GM13977 (cell line): ENCODE measurements at places on chromosomes 2 and 18.

DNA sequence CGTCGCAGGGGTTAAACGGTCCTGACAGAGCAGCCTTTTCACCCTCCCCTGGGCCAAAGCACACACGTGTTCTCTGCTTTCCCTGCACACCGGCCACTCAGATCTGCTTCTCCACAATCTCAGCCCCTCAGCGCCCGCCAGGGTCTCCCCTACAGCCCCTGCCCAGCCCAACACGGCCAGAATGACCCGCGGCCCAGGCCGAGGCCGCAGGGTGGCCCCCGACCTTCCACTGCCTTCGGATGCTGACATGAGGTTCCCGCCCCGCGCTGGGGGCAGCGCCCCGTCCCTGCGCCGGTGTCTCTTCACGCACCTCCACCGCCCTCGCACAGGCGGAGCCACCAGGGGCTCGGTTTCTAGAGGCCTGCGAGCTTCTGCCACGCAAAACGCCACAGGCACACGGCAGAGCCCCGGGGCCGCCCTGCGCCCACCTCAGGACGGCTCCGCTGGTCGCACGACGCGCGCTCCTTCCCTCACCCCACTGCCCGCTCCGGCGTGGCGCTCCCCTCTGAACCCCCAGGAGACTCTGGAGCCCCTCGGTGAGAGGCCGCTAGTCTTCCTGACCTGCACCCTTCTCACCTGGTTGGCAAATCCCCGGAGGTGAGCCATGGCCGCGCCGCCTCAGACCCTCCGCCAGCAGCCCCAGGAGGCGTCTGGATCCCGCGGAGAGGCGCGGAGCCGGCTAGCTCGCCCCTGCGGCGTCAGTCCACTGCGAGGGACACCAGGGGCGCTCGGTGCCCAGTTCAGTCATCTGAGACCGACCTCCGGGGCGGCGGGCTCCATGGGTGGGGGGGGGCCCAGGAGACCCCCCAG is 749 bp downstream of the STK25 start:
- DNase-seq: peak; percentile 78

DNA sequence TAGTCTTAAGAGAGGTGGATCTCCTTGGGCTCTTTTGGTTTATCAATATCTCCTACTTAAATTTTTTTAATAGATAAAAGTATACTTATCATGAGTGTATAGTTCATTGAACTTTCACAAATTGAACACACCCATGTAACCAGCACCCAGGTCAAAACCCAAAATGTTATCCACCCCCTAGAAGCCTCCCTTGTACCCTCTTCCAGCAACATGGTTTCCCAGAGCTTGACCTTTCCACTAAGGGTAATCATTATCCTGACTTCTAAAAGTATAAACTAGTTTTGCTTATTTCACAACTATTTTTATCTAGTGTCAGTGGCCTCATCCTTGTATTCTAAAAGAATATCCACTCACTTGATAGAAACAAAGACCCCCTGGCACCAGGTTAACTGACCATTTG is 106.8 kb downstream of the MDH1 start:
- DNase-seq: no peak

DNA sequence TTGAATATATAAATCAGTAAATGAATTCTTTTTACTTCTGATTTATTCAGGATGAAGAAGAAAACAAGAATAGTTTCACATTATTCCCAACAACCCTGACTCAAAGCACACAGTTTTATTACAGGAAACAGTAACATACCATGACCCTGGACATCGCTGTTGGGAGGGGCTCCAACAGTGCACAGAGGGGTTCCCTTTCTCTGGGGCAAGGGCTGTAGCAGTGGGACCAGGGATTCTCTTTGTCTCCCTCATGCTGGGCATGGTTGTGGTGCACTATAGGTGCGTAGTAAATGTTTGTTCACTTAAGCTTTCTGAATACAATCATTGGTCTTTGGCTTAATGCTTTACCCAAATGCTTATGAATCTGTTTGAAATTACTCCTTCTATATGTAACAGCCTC is 189.4 kb downstream of the BCL2 start:
- DNase-seq: no peak

DNA sequence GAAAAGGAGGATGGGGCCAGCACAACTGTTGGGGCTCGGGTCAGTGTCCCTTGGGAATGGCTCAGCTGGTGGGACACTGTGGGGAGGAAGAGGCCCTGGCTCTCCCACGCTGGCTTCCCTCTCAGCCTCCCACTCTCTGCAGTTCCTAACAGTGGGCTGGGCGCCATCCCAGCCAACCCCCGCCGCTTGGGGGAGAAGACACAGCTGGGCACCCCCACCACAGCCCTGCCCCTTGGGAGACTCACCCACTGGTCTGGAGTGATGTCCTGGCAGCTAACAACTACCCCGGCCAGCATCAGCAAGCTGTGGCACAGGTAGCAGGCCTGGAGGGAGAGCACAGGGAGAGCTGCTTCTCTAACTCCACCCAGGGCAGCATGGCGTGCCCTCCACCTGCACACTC is 8.3 kb upstream of the SEMA4C start:
- DNase-seq: no peak

DNA sequence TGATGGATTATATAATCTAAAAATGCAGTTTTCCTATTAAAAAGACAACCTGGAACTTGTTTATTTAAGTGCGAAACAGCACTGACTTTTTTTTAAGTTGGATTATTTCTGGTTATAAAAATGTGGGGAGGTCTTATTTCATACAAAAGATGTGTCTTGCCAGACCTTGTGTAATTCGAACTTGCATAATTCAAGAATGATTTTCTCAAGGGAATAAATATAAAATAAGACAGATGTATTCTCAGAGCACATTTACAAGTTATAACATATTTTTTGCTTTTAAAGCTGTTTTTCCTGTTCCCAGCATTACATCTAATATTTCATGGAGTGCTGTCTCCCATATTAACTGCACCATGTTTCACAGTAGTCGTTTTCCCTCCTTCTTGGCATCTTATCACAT is 263.1 kb downstream of the CDH20 start:
- no peak for DNase-seq

GRCh38 chr2:196750977-196751631 is 48.4 kb downstream of the GTF3C3 start:
- peak; percentile 64 for DNase-seq

DNA sequence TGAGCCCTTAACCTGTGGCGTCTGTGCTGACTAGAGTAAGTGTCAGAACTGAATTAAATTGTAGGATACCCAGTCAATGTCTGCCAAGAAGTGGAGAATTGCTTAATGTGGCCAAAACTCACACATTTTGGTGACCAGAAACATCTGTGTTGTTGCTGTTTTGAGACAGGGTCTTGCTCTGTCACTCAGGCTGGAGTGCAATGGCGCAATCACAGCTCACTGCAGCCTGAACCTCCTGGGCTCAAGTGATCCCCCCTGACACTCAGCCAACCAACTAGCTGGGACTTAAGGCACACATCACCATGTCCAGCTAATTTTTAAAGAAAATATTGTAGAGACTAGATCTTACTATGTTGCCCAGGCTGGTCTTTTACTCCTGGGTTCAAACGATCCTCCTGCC is 34.4 kb upstream of the RTN4 start:
- no peak for DNase-seq

DNA sequence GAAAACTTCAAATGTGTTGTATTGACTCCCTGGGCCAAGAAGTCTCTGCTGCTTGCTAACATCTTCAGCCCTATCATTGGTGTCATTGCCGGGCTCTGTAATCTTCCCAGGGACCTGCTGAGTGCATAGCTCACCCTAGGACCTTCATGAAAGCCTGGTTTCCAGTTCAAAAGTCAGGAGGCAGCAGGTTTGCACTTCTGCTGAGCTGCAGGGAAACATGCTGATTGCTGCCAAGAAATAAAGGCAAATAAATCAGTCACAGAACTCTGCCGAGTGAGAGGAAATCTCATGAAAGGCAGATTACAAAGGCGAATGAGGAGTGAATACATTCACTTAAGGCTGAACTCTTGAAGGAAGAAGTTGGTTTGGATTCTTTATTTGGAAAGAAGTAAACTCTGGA is 1947.6 kb upstream of the CELF4 start:
- no peak for DNase-seq

- DNase-seq: no peak
These were observed 85.2 kb downstream of the SLC4A10 start for GRCh38 chr2:161709428-161709827.

DNA sequence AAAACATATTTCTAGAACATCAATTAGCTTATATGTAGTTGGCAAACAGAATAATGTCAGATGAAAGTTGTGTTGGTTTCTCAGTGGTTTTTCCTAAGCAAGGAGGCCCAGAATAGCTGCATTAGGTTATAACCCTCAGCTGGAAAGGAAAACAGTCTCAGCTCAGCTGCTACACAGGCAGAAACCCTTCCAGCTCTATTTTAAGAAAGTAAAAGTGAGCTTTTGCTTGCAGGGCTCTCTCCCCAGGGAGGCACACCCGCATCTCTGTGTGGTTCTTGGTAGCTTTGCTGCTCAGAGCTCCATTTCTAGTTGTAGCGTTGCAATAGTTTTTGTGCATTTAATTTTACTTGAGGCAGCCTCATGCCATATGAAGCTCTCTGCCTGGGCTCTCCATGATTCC is 54.6 kb downstream of the PIKFYVE start:
- no peak for DNase-seq

DNA sequence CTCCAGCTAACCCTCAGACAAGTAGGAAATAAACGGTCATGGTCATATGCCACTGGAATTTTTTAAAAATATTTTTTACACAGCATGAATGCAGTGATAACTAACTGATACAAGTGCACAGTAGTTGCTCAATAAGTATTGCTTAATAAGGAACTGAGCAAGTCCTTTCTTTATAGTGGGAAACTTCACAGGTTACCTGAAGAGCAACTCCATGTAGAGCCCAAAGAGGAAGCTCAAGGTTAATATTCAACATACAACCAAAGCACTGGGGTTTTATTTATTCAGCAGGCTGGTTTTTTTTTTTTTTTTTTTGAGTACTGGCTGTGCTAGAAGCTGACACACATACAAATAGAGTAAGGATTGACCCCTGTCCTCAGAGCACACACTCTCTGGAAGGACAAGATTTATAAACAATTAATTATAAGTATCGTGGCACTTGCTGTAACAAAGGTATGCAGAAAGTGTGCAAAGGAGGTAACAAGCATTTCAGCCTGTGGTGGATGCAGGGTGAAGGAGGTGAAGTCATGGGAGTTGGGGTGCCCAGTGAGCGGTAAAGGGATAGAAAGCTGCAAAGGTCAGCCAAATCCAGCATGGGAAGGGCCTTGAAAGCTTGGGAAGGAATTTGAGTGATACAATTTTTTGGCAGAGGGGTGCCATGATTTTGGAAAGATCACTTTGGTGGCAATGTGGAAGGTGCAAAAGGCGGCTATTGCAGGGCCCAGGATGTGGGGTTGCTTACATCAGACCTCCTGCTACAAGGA is 52.7 kb downstream of the ATOH8 start:
- DNase-seq: no peak

DNA sequence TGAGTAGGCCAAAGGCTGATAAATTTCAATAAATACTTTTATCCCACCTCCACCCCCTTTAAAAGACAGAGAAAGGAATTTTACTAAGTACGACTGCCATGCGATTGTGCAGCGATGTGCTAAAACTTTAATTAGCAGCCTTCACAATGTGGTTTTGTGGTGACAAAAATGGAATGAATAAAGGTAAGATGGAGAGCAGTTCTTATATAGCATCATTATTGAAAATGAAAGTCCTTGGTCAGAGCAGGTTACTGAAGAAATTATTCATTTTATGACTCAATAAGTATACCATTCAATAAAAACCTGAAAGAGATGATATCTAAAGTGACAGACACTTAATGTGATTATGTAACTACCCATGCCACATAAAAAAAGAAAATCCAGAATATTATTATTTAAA is 33.2 kb upstream of the MTIF2 start:
- peak; percentile 48 for DNase-seq

DNA sequence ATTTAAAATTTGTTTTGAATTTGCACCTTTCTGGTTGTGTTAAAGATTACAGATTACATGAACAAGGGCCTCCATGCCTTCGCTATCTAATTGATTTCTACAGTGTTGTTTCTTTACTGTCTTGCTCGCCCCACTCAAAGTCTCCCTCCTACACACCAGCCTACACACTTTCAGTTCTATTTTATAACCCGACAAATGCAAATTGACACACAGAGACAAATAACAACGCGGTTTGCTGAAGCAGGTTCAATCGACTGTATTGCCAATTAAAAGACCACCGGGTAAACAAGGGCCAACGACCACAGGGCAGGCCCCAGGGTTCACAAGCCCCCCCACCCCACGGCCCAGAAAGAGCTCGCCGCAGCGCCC is 869 bp downstream of the STARD7 start:
- peak; percentile 44 for DNase-seq

DNA sequence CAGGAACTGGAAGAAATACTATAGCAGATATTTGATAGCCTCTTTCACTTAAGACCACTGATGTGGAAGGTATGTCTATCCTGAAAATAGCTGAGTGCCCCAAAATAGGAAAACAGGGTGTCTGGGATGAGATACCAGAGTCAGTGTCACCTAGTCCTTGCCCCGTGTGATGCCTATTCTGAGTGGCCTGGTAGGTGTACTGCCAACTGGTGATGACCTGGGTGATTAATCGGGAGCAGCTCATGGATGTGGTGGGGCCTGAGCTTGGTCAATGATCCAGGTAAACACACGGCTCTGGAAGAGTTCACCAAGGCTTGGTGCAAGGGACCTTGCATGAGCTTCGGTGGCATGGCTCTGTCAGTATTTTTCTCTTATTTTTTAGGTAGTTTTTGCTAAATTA is 95.2 kb downstream of the TANC1 start:
- DNase-seq: no peak

DNA sequence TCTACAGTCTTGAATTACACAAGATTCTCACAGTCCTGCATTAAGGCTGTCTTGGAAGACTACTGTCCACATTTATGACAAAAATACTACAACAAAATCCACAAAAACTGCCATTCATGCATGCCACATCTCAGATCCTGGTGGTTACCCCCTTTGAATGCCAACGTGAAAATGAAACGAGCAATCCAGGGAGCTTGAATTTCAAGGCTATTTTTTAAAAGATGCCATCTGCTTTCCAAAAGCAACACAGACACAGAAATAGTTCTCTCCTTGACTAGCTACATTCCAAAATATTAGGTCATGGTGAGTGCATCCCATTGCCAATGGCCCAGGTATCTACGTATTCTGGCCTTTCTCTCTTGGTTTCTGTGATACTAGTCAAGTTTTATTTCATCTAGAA is 36.3 kb downstream of the IRS1 start:
- DNase-seq: no peak

- DNase-seq: peak; percentile 91
These were observed at the start of gene IAH1 for GRCh38 chr2:9474361-9475057. Gene IAH1 (plus strand): TSS chr2:9474551. CDS start chr2:9474567, 16 bp downstream.

DNA sequence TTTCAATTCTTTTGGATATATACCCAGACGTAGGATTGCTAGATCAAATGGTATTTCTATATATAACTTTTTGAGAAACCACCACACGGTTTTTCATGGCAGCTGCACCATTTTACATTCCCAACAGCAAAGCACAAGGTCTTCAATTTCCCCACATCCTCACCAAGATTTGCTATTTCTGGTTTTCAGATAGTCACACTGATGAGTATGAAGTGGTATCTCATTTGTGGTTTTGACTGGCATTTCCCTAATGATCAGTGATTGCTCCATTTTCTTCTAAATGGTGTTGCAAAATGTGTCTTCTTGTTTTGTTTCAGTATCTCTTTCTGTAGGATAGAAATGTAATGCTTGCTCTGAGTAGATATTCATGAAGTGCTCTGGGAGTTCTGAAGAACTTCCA is 52.0 kb downstream of the ANKRD44 start:
- DNase-seq: no peak
